ENCODE measurements at places on chromosomes 16 and 17. TPM values are rescaled to one million over a fixed set of nuclear protein-coding genes. Genes with fewer than 3 reads are reported as not detected.

GRCh38 chr16:17365591-17366298 is 105.0 kb downstream of the XYLT1 start:
- DNase-seq, result no peak
- no peaks in the 10 kb centered on the region for H3K27me3 ChIP-seq
- H3K4me3 ChIP-seq, result no peak overlapping the region
- peaks cover 13% of the 10 kb centered on the region for H3K4me1 ChIP-seq

DNA sequence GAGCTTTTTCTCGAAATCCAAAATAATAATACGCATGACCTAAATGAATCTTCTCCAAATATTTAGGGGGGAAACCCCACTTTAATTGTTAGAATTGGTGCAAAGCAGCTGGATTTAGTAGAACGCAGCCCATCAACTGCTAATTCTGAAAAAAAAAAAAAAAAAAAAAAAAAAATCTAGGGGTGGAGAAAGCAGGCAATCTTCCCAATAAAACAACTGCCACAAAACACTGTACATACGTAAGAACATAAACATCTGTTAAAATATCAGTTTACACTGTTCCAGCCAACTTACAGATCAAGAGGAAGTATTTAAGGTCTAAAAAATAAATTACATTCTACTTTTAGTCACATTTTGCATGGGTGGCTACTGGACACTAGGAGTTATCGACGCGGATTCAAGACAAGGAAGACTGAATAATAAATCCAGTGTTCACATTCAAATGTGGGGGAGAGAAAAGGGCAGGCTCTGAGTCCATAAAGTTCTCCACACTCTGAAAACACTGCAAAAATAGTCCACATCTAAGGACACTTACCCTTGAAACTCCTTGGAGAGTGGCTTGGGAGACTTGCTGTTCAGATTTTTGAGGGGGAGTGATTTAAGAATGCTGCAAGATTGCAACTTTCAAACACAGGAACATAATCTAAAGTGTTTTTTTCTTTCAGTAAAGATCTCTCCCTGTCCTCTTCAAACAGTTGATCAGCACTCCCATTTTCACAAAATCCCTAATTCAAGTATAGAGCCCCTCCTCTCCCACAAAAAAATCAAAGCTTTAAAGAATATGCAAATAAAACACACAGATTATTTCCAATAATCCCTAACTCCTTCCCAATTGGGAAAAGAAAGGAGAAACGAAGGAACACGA is 1.3 kb downstream of the APPBP2 start:
- peak overlapping the region; percentile 81 for H3K4me3 ChIP-seq
- peak overlapping the region; percentile 99 for H3K27ac ChIP-seq
- H3K27me3 ChIP-seq, result no peaks in the 10 kb centered on the region
- peaks cover 9% of the 10 kb centered on the region for H3K4me1 ChIP-seq

Gene USH1G
- total RNA-seq, result 0.60 TPM

DNA sequence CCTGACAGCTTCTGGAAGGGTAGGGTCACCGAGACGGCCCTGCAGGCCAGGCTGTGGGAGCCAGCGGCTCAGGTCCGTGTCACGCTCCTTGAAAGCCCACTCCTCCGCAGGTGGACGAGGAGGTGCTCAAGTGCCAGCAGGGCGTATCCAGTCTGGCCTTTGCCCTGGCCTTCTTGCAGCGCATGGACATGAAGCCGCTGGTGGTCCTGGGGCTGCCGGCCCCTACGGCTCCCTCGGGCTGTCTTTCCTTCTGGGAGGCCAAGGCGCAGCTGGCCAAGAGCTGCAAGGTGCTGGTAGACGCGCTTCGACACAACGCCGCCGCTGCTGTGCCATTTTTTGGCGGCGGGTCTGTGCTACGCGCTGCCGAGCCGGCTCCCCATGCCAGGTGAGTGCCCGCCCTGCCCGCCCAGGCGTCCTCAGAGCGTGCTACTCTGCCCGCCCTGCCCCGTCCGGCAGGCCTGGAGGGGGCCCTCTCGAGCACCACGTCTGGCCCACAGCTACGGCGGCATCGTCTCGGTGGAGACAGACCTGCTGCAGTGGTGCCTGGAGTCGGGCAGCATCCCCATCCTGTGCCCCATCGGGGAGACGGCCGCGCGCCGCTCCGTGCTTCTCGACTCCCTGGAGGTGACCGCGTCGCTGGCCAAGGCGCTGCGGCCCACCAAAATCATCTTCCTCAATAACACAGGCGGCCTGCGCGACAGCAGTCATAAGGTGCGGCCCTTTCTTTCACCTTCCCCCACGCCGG is 1.3 kb downstream of the NAGS start:
- H3K36me3 ChIP-seq, result no peaks in the 10 kb centered on the region
- H3K4me3 ChIP-seq, result peak overlapping the region; percentile 50
- peaks cover 2% of the 10 kb centered on the region for H3K27me3 ChIP-seq
- no peak overlapping the region for H3K27ac ChIP-seq
- no peak for DNase-seq

- no peak overlapping the region for H3K4me3 ChIP-seq
- no peaks in the 10 kb centered on the region for H3K27me3 ChIP-seq
- peaks cover 13% of the 10 kb centered on the region for H3K4me1 ChIP-seq
- no peaks in the 10 kb centered on the region for H3K36me3 ChIP-seq
- no peak for DNase-seq
- H3K27ac ChIP-seq, result peak overlapping the region; percentile 45
Observed at GRCh38 chr17:49845321-49845720, 2.5 kb downstream of the TAC4 start.

Gene EPOP
- total RNA-seq, result 1.0 TPM

DNA sequence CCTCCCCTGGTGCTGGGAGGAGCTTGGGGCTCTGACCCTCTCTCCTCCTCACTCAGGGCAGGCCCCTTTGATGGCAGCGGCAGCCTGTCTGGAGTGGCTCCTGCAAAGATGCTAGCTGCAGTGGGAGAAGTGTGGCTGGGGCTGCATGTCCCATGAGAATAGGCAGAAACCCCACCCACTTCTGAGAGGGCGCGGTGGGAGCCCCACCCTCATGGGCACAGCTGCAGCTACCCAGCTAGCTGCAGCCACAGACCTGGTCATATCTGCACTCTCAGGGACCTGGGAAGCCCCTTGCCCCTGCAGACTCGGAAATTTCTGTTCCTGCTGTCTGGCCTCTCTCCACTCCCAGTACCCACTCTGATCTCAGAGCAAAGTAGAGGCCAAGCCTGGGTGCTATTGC is 72.2 kb upstream of the BRD7 start:
- H3K36me3 ChIP-seq, result no peaks in the 10 kb centered on the region
- no peaks in the 10 kb centered on the region for H3K4me1 ChIP-seq
- no peak overlapping the region for H3K27ac ChIP-seq
- no peaks in the 10 kb centered on the region for H3K27me3 ChIP-seq
- no peak for DNase-seq
- no peak overlapping the region for H3K4me3 ChIP-seq

DNA sequence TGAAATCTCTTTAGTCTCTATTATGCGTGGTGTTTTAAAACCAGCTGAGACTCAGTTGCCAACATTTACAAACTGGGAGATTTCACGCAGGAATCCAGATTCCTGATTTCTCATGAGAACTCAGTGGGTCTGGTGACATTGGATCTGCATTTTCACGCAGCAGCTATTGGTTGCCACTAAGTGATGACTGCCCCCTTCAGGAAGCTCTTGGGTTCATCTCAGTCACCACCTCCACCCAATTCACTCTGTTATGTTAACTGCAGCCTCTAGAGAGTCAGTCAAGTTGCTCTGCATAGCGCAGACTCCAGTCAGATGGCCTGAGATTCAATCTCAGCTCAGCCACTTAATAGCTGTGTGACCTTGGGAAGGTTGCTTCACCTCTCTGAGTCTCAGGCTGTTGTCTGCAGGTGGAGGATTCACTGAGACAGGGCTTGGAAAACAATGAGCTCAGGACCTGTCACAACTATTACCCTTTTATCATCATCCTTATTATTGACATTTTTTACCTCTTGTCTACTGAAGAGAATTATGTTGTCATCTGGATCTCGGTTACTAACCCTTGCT is 6.4 kb downstream of the SHISA9 start:
- no peak overlapping the region for H3K4me3 ChIP-seq
- no peaks in the 10 kb centered on the region for H3K27me3 ChIP-seq
- no peak overlapping the region for H3K27ac ChIP-seq
- H3K36me3 ChIP-seq, result no peaks in the 10 kb centered on the region
- DNase-seq, result no peak
- H3K4me1 ChIP-seq, result no peaks in the 10 kb centered on the region

Gene LLGL2
- 21.8 TPM for total RNA-seq

DNA sequence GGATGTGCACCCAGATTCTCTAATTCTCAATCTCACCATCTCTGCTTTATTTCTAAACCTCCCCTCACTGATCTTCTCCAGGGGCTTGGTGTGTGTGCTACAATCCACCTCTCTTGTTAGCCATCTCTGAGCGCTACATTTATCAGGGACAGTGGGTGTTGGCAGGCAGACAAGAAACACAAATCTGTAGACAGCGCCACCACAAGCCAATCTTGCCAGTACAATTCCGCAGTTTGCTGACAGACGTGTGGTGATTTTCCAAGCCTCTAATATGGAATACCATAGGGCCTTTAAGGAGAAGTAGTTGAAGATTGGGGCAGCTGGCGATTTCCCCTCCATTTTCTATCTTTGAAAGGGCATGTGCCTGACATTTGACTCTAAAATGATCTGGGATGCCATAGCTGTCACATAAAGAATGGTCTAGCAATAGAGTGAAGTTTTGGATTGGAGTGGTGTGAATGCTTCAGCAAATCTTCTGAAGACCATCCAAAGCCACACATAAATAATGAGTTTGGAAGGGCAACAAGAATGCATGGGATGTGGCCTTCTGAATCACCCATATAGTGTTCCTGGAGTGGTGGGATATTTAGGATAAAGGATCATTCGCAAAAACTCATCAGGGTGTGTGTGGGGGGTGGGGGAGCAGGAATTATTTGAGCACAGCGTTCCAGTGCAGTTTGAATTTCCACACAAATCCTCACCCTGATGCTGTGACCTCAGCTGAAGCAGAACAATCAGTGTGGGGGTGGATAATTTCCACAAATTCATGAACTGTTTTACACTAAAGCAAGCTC is 12.0 kb upstream of the ANKFN1 start:
- H3K4me1 ChIP-seq, result no peaks in the 10 kb centered on the region
- no peaks in the 10 kb centered on the region for H3K27me3 ChIP-seq
- no peak overlapping the region for H3K4me3 ChIP-seq
- no peak for DNase-seq
- H3K27ac ChIP-seq, result no peak overlapping the region

DNA sequence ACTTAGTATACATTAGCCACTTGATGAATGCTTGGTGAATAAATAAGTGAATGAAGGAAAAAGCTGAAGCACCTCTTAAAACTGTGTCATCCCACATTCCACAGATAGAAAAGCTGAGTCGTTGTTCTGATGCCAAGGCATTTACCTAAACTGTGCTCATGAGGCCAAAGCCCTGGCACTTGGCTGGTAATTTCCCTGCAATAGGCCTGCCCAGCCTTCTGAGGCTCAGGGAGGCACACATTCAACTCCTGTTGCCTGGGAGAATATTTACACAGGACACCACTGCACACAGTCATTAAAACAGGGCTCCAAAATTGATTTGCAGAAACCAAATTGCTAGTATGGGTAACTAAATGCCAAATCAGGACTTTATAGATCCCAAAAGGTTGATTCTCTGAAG is 333.0 kb upstream of the C16orf82 start:
- no peak overlapping the region for H3K27ac ChIP-seq
- no peaks in the 10 kb centered on the region for H3K4me1 ChIP-seq
- DNase-seq, result no peak
- H3K4me3 ChIP-seq, result no peak overlapping the region
- H3K36me3 ChIP-seq, result no peaks in the 10 kb centered on the region

DNA sequence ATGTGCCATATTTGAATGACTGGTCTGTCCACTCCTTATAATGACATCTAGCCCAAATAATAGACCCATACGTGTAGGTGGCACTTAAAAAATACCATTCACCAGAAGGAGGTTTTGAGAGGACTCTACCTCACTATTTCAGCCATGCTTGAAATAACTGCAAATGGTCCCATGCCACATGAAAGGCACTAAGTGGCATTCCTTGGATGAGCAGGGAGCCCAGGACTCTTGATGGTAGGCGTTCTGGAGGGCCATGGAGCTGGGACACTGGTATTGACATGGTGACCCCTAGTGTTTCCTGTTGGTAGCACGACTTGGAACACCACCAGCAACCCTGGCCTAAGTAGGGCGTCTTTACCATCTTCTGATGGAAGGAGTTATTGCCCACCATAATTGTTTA is 148.7 kb upstream of the ZFHX3 start:
- H3K4me3 ChIP-seq, result no peak overlapping the region
- no peaks in the 10 kb centered on the region for H3K4me1 ChIP-seq
- H3K36me3 ChIP-seq, result no peaks in the 10 kb centered on the region
- no peak overlapping the region for H3K27ac ChIP-seq

Gene CCL7
- total RNA-seq, result 0.46 TPM

DNA sequence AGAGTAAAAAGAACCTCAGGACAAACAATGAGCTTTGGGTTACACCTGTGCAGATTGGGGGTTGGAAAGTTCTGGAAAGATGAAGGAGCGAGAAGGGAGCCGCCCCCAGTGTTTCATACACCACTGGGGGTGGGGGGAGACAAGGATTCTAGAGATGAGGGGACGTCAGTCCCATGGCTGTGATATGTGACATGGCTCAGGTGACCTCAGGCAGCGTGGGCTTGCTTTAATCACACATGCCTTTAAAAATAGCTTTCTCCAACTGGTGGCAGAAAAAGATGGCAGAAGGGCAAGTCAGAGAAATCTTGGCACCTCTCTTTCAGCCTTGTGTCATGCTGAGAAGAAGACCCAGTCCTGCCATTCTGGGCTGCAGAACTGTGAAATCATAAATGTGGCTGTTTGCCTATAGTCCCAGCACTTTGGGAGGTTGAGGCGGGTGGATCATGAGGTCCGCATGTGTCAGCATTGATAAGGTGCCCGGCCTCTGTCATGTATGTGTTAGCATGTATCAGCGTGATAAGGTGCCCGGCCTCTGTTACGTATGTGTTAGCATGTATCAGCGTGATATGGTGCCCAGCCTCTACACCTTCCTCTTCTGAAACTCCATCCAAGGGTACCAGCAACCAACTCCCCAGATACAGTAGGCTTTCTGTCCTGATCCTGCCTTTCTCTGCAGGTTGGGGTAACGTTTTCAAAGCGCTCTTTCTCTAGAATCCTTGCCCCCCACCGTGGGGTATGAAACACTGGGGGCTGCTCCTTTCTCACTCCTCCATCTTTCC is 25.0 kb downstream of the WIPI1 start:
- H3K27me3 ChIP-seq, result no peaks in the 10 kb centered on the region
- no peaks in the 10 kb centered on the region for H3K4me1 ChIP-seq
- no peak for DNase-seq
- H3K36me3 ChIP-seq, result no peaks in the 10 kb centered on the region

Gene GGT6
- 0.58 TPM for total RNA-seq

DNA sequence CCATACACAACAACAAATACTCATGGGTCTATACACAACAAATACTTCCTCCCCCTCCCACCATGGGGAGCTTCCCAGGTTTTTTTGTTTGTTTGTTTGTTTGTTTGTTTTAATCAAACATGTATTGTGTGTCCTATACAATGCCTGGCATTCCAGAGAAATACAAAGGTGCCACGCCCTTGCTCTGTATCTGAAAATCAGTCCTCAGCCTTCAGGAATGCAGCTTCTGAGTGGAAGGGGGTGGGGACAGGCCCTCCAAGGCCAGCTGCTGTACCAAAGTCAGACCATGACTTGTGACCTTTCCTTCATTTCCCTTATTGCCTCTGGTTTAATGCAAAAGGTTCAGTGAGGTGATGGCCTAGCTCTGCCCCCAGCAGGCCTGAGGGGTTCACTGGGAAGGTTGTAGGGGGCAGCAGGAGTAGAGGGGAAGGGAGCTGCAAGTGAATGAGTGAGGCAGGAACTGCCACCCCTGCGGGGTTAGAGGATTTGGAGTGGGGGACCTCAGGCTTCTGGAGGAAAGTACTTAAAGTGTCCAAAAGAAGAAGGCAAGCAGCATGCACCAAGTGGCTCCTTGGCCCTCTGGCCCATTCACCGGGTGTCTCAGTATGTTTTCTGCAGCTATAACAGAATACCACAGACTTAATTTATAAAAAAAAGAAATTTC is 105.2 kb downstream of the CLEC16A start:
- no peak overlapping the region for H3K27ac ChIP-seq
- H3K4me1 ChIP-seq, result peaks cover 4% of the 10 kb centered on the region
- no peak overlapping the region for H3K4me3 ChIP-seq
